ENCODE measurements at places on chromosomes 4 and X.

- DNase-seq: no peak
Measured at GRCh38 chrX:150616863-150617198, 48.4 kb downstream of the MTM1 start.

DNA sequence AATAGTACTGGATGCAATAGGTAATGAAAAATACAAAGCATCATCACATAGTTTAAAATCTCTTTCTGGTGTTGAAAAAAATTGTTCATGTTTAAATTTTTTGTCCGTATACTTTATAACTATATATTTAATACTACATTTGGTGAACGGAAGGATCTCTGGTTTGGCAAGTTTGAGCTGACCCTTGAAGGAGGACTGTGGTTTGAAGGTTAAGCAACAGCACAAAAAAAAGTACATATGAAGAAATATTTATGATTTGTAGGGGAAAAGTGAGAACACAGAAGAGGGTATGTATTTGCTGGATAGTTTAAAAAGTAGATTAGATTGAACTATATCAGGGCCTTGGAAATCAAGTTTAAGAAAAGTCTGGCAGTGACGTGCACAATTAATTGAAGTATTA is 13.3 kb downstream of the SRP72 start:
- DNase-seq: no peak

GRCh38 chr4:147589586-147589985 is 27.6 kb upstream of the TMEM184C start:
- no peak for DNase-seq

GRCh38 chrX:38800981-38801845 is at the start of gene MID1IP1:
MID1IP1 (plus strand) TSS chrX:38801459; CDS start chrX:38804947, 3,488 bp downstream.
- DNase-seq: peak; percentile 94

- DNase-seq: no peak
Measured at GRCh38 chr4:87953826-87954225, 21.7 kb upstream of the SPP1 start.

DNA sequence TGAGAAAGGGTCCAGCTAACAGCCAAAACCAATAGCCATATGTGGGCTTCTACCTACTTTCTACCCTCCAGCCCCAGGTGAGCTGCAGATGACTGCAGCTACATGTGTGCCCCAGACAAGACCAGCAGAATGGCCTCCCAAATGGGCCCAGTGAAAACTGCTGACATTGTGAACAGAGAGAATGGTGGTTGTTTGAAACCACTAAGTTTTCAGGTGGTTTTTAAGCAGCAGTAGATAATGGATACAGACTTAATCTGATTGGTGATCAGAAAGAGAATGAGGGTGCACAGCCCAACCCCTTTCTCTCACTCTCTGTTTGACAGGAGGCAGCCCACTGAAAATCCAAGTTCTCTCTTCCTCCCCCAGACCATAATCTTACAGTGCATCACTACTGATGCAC is 42.5 kb upstream of the BBS12 start:
- peak; percentile 80 for DNase-seq

GRCh38 chrX:65601530-65602220 is 65.8 kb upstream of the MSN start:
- peak; percentile 85 for DNase-seq

DNA sequence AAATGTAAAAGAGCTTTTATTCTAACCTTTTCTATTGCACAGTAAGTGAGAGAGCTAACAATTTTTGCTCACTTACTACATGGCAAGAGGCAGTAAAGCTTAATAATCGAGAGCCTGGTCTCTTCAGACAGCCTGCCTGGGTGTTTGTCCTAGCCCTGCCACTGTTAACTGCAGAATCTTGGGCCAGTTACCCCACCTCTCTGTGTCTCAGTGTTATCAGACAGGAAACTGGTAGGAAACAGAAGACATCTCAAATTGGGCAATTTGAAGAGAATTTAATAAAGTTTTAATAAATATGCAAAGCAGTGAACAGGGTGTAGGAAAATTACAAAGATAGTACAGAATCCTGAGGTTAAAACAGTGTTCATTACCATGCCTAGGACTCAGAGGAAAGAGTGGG is 13.4 kb downstream of the STAP1 start:
- DNase-seq: no peak
